ENCODE measurements at places on chromosomes 5 and 9. TPM values are rescaled to one million over a fixed set of nuclear protein-coding genes. Genes with fewer than 3 reads are reported as not detected.

GRCh38 chr5:36950586-36951457 is 74.3 kb downstream of the NIPBL start:
- no peaks in the 10 kb centered on the region for H3K36me3 ChIP-seq
- no peak overlapping the region for H3K27ac ChIP-seq
- peaks cover 2% of the 10 kb centered on the region for H3K4me1 ChIP-seq
- no peak overlapping the region for H3K4me3 ChIP-seq

GRCh38 chr9:97980918-97981845 is 2.0 kb upstream of the ANP32B start:
- DNase-seq = peak; percentile 51
- no peaks in the 10 kb centered on the region for H3K36me3 ChIP-seq

SH3RF2 gene
- 10.5 TPM for total RNA-seq

B4GALT7 gene
- 18.7 TPM for total RNA-seq

DNA sequence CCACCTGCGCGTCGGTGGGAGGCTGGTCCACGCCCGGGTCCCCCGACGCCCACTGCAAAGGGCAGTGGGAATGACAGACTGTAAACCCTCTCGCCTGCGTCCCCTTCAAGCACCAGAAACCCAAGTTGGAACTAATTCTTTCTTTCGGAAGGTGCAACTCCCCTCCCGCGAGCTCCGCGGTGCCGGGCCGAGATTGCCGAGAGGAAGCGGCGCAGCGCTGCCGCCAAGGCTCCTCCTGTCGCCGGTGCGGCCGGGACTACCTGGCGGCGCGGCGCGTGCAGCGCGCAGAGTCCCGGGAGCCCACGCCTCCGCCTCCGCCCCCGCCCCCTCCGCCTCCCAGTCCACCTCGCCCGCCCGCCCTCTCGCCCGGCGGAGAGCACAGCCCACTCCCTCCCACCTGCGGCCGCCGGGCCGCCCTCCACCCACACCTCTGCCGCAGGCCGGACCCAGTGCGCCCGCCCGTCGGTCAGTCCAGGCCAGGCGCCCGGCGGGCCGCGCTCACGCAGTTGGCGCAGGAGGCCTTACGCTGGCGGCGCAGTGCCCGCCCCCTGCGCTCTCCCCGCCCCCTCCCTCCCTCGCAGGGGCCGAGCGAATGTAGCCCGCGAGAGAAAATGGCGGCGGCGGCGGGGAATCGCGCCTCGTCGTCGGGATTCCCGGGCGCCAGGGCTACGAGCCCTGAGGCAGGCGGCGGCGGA is at the start of gene MAP3K1:
Gene MAP3K1, plus strand, starts transcription at position 587 of the 695 bp plus-strand sequence. Its CDS starts 25 bp downstream, at position 612.
- H3K36me3 ChIP-seq = no peaks in the 10 kb centered on the region
- H3K4me3 ChIP-seq = peak within 1 kb of the TSS; percentile 79
- no peaks in the 10 kb centered on the region for H3K27me3 ChIP-seq
- peaks cover 10% of the 10 kb centered on the region for H3K4me1 ChIP-seq
- peak within 1 kb of the TSS; percentile 94 for H3K27ac ChIP-seq
- DNase-seq = peak; percentile 89

DNA sequence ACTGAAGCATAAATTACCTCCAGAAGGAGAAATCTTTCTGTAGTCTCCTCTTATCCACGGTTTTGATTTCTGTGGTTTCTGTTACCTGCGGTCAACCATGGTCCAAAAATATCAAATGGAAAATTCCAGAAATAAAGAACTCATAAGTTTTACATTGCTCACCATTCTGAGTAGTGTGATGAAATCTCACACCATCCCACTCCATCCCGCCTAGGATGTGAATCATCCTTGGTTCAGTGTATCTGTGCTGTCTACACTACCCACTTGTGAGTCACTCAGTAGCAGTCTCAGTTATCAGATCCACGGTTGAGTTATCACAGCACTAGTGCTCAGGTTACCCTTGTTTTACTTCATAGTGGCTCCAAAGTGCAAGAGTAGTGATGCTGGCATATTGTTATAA is 371.2 kb downstream of the NFIB start:
- no peak overlapping the region for H3K27ac ChIP-seq
- H3K27me3 ChIP-seq = peaks cover 4% of the 10 kb centered on the region
- H3K4me1 ChIP-seq = no peaks in the 10 kb centered on the region

DNA sequence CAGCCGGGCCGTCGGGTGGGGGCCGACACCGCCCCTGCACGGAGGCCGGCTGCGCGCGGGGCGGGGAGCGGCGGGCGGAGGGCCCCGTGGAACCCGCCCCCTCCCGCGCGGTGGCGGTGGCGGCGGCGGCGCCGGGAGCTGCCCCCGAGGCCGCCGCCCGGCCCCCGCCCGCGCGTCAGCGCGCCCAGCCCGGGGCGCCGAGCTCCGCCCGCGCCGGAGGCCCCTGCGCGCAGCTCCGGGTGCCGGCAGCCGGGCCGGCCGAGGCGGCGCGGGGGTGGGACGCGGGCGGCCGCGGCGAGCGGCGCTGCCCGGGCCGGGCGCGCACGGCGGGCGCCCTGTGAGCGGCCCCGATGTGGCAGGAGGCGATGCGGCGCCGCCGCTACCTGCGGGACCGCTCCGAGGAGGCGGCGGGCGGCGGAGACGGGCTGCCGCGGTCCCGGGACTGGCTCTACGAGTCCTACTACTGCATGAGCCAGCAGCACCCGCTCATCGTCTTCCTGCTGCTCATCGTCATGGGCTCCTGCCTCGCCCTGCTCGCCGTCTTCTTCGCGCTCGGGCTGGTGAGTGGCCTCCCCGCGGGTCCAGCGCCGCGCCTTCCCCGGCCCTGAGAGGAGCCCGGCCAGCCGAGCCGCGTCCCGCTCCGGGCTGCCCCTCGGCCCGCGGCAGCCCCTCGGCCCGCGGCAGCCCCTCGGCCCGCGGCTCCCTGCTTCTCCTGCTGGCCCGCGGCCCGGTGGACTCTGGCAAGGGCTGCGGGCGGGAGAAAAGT is at the start of gene ADCY2:
Gene ADCY2, plus strand, starts transcription at position 192 of the 766 bp plus-strand sequence. Its CDS starts 159 bp downstream, at position 351.
- no peaks in the 10 kb centered on the region for H3K36me3 ChIP-seq
- DNase-seq = no peak

- H3K4me3 ChIP-seq = no peak overlapping the region
- no peaks in the 10 kb centered on the region for H3K36me3 ChIP-seq
- H3K27me3 ChIP-seq = no peaks in the 10 kb centered on the region
- no peak overlapping the region for H3K27ac ChIP-seq
- H3K4me1 ChIP-seq = peaks cover 10% of the 10 kb centered on the region
Observed at GRCh38 chr5:92907938-92908606, 672.9 kb downstream of the NR2F1-AS1 start.

GRCh38 chr9:132986114-132986513 is 7.6 kb downstream of the GFI1B start:
- no peak for DNase-seq
- peaks cover under 1% of the 10 kb centered on the region for H3K27me3 ChIP-seq
- no peaks in the 10 kb centered on the region for H3K36me3 ChIP-seq
- no peak overlapping the region for H3K4me3 ChIP-seq

DNA sequence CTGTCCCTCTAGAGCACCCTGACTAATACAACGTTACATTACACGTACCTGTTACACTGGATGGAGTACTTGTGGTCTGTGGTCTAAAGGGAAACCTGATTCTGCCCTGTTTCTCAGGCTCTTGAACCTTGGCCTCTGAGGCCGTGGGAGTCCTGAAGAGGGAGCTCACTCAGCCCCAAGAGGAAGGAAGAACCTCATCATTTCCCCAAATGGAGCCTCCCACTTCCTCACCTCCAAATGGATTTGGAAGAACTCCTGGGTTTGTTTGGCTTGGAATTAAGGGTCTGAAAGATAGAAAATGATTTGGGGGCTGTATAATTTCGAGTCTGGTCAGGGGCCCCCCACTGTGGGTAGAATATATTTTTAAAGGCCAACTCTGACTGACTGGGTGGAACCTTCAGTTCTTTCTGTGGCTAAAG is 200.2 kb downstream of the SEMA6A start:
- H3K4me3 ChIP-seq = no peak overlapping the region
- no peak overlapping the region for H3K27ac ChIP-seq
- no peaks in the 10 kb centered on the region for H3K36me3 ChIP-seq

- H3K36me3 ChIP-seq = no peaks in the 10 kb centered on the region
- no peak for DNase-seq
- H3K4me3 ChIP-seq = no peak overlapping the region
- no peaks in the 10 kb centered on the region for H3K27me3 ChIP-seq
Observed at GRCh38 chr9:99350461-99350860, 128.4 kb downstream of the SEC61B start.

KCNV2 gene
- not detected for total RNA-seq

GRCh38 chr9:129983891-129984290 is 59.1 kb downstream of the FNBP1 start:
- H3K4me1 ChIP-seq = peaks cover 5% of the 10 kb centered on the region
- no peaks in the 10 kb centered on the region for H3K27me3 ChIP-seq
- no peak overlapping the region for H3K4me3 ChIP-seq
- no peaks in the 10 kb centered on the region for H3K36me3 ChIP-seq
- no peak overlapping the region for H3K27ac ChIP-seq
- no peak for DNase-seq

- no peak overlapping the region for H3K27ac ChIP-seq
- DNase-seq = no peak
- no peaks in the 10 kb centered on the region for H3K4me1 ChIP-seq
- no peak overlapping the region for H3K4me3 ChIP-seq
Observed at GRCh38 chr9:106890608-106891007, 27.6 kb downstream of the ZNF462 start.

DNA sequence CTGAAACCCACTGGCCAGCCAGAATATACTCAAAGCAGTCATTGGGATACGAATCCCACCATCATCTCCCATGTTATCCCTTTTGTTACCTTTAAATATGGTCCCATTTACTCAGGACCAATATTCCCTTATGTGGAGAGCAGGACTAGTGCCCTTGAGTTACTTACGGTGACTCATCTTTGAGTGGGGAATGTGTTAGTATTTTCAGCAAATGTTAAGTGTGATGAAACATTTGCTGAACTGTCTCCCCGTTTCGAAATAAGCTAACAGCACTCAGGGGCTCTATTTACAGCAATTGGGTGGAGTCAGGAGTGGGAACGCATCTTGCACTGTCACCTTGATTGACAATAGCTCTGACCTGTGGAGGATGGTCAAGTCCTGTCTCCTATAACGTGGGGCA is 67.4 kb downstream of the CTSL start:
- H3K36me3 ChIP-seq = no peaks in the 10 kb centered on the region
- H3K4me3 ChIP-seq = no peak overlapping the region
- H3K4me1 ChIP-seq = peaks cover 2% of the 10 kb centered on the region

DNA sequence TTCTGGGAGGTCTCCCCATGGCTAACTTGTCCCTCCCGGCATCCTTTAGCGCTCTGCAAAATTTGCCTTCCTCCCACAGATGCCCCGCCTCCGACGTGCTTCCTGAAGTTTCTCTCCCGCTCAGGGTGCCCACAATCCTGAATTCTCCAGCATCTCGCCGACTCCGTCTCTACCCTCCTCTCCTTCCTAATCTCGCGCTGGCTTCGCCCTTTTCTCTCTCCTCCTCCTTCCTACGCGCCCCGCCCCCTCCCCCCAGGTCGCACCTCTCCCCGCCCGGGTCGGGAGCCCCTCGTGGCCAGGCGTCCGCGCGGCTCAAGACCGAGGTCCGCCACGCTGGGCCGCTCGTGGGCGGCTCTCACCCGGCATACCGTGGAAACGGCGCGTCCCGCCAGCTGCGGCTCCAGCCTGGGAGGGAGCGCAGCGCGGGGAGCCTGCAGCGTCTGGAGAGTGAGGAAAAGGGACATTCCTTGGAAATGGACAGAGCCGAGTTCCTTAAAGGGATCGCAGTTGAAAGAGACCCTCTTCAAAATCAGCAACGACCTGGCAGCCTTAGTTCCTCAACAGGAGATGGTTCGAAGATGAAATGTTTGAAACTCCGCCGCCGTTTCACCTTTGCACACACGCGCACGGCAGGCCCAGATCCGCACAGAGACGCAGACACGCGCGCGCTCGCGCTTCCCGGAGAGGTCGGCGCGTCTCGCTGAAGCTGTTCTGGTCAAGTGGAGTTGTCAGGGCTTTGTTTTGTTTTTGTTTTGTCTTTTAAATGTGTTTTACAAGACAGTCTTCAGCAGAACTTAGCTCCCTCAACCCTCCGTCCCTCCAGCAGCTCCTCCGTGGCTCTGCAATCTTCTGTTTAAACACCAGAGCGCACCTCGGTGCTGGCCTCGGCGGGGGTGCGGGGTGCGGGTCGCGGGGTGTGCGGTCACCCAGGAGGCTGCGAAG is 5.0 kb upstream of the IRX2 start:
- peaks cover 14% of the 10 kb centered on the region for H3K4me1 ChIP-seq
- no peak for DNase-seq
- H3K4me3 ChIP-seq = no peak overlapping the region

- no peak overlapping the region for H3K4me3 ChIP-seq
- no peak for DNase-seq
- peak overlapping the region; percentile 88 for H3K27ac ChIP-seq
- H3K36me3 ChIP-seq = no peaks in the 10 kb centered on the region
- H3K27me3 ChIP-seq = no peaks in the 10 kb centered on the region
Observed at GRCh38 chr9:18447131-18447530, 26.8 kb upstream of the ADAMTSL1 start.

PTGR1 gene
- 324 TPM for total RNA-seq

DNA sequence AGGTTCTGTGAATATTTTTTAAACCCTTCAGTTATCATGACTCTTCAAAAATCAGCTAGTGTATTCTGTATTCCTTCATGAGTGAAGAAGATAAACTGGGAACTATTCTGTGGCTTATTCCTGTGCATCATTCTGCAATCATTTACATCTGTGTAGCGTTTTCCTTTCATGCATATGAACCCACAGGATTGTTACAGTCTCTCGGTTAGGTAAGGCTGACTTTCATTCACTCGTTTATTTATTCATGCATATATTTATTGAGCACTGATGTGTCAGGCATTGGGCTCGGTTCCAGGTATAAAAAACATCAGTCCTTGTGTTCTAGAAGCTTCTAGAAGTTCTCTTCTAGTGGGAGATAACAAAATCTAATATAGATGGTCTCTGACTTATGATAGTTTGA is 318.4 kb downstream of the MAN2A1 start:
- no peak overlapping the region for H3K27ac ChIP-seq
- H3K4me1 ChIP-seq = no peaks in the 10 kb centered on the region
- DNase-seq = no peak
- H3K36me3 ChIP-seq = no peaks in the 10 kb centered on the region

GRCh38 chr5:40334242-40334635 is 345.5 kb upstream of the PTGER4 start:
- H3K27me3 ChIP-seq = no peaks in the 10 kb centered on the region
- no peak for DNase-seq
- no peaks in the 10 kb centered on the region for H3K4me1 ChIP-seq
- no peak overlapping the region for H3K27ac ChIP-seq
- H3K4me3 ChIP-seq = no peak overlapping the region

CKMT2 gene
- total RNA-seq = 2.6 TPM

DNA sequence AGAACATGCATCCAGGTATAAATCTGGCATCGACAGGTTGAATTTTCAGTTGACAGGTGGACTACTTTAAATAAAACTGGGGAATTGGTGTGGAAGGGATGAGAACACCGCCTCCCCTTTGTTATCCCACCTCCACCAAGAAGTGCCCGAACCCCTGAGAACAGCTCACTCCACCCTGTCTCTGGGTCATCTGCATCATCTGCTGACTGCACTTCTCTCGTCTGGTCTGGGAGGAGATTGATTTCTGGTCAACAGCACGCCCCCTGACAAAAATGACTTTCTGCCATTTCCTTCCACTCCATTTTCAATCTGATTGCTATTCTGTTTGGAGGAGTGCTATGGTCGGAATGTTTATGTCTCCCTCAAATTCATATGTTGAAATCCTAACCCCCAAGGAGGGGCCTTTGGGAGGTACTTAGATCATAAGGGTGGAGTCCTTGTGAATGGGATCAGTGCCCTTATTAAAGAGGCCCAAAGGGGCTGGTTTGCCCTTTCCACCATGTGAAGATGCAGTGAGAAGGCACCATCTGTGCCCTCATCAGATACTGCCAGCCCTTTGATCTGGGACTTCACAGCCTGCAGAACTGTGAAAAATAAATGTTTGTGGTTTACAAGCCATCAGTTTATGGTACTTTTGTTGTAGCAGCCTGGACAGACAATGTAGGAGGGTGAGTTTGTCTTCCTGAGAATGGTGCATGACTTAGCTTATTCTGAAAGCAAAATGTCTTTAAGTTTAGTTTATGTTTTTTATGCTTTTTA is 145.7 kb downstream of the EGFLAM start:
- no peak for DNase-seq
- no peak overlapping the region for H3K4me3 ChIP-seq
- H3K27ac ChIP-seq = no peak overlapping the region
- H3K4me1 ChIP-seq = no peaks in the 10 kb centered on the region

Measured in liver (tissue), 10 donors.